ENCODE measurements at places on chromosomes 2 and 18.

DNA sequence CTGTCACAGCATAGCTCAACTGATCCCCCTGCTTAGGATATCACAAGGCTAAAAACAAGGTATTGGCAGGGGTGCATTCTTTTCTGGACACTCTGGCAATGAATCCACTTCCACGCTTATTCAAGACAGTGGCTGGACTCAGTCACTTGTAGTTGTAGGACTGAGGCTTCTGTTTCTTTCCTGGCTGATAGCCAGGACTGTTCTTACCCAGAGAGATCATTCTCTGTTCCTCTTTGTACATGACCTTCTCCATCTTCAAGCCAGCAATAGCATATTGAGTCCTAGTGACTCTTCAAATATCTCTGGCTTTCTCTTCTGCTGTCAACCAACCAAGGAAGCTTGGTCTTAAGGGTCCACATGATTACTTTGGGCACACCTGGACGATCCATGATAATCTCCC, 241.3 kb downstream of the RBM43 start:
- no peak for DNase-seq

DNA sequence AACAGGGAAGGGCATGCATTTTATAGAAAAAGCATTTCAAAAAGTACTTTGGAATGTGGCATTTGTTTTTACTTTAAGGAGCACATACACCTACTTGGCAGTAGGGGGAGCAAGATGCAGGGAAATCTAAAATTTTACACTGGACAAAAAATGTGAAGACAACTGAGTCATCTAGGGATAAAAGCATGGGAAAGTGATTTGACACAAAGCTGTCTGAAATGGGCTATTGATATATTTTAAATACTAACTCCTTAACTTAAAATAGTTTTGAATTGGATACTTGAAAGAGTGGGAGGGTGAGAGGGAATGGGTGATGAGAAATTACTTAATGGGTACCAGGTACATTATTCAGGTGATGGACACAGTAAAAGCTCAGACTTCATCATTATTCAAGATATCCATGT, 15.8 kb downstream of the TMEM200C start:
- no peak for DNase-seq

DNA sequence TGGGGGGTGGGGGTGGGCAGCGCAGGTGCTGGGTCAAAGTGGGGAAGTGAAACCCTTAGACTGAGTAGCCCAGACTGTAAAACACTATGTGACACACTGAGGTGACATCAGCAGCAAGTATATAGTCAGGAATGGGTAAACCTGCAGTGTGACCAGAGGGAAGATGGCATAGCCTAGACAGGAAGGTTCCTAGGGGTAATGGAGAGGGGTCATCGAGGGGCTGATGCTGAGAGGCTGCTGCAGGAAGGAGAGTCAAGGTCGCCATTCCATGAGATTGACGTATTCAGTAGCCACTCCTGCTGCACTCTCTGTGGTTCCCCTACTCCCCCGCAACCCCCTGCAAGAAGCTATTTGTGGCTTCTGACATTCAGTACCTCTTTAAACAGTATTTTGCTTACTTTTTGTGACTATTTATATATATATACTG, 111.7 kb downstream of the CHST9 start:
- DNase-seq, result no peak

DNA sequence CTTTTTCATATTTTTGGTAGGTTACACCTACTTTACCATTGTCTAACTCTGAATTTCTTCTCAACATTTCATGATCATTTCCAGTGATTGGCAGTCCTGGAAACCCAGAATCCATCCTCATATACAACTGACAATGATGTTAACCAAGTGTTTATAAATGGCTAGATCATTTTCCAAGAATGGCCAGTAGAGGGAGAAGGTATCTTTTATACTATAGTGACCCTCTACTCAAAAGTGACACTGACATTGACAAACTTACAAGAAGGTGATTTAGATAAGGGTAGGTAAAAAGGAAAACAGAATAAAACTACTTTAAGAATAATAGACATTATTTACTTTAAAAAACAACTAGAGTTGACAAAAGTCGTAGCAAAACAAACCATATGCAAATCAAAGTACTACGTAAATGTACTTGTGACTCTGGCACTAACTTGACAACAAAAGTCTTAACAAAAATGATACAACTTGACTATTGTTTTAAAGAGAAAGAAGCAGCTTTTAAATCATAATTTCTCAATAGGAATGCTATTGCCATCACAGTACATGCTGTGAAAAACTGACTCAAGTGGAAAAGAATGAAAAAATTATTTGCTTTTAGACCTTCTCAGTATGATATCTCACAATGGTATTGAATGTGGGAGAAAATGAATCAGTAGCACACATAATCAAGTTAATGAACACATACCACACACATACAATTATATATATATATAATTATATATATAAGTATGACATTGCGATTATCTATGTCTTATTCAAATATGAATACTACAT, 76.6 kb upstream of the GRB14 start:
- no peak for DNase-seq

DNA sequence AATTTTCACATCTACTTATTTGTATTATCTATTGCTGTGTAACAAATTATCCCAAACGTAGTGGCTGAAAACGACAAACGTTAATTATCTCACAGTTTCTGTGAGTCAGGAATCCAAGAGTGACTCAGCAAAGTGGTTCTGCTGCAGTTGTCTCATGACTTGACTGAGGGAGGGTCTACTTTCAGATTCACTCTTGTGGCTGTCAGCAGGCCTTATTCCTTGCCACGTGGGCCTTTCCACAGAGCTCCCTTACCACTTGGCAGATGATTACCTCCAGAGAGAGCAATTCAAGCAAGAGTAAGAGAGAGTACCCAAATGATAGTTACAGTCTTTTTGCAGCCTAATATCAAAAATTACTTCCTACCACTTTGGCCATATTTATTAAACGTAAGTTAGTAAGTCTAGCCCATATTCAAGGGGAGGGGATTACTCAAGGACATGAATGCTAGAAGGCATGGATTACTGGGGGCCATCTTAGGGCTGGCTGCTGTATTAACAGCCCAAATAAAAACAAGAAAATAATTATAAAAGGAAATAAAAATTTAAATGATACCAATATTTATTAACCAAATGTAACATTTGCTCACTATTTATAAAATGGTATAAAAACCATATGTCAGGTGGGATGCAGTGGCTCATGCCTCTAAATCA, 48.7 kb upstream of the NBEAL1 start:
- no peak for DNase-seq

Data from activated T-helper 1 cell treated with anti-CD3 and anti-CD28 coated beads, Interleukin-2, amount 50 U/mL, for 16 hours (primary cell).